ENCODE measurements at places on chromosomes 11 and 22. TPM values are rescaled to one million over a fixed set of nuclear protein-coding genes. Genes with fewer than 3 reads are reported as not detected.

The PGA5 gene
- not detected for total RNA-seq

The MGAT3 gene
- total RNA-seq = 1.1 TPM

The PARVB gene
- 28.3 TPM for total RNA-seq

The KCTD14 gene
- total RNA-seq = not detected

The XKR3 gene
- total RNA-seq = not detected

DNA sequence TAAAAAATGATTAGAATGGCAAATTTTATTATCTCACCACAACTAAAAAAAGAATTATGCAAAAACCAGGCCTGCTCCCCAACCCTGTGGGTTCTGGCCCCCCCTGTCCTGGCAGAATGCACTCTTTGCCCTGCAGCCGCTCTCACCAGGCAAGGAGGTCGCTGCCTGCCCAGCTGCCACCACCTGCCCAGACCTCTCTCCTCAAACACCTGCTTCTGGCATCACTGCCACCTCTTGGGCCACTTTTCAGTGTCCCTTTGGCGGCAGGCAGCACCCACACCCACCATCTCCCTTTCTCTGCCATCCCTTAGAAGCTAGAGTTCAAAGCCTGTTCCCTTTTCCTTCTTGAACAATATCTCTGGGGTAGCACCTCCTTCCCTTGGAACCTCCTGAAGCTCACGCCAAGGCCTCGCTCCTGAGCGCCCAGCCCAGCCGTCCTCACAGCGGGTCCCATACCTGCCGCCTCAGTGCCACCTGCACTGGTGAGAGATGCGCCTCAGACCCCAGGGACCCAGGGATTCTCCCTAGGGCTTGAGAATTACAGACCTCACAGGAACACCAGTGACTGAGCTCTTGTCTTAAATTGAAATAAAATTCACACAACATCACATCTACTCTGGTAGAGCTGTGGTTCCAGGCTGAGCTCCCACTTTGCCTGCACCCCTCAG, 44.6 kb downstream of the SGSM3 start:
- no peak for DNase-seq

- no peak for DNase-seq
Measured at GRCh38 chr11:74989260-74989638, 516 bp downstream of the NEU3 start.

GRCh38 chr22:31443516-31443915, 44.1 kb downstream of the DRG1 start:
- DNase-seq = no peak

- peak; percentile 23 for DNase-seq
Measured at GRCh38 chr11:100878474-100878873, 191.4 kb downstream of the ARHGAP42 start.

- peak; percentile 74 for DNase-seq
Measured at GRCh38 chr22:20885557-20886323, 26.9 kb downstream of the SNAP29 start.

GRCh38 chr11:18243783-18244362, 4.6 kb downstream of the SAA2 start:
- peak; percentile 77 for DNase-seq

- DNase-seq = peak; percentile 90
Measured at GRCh38 chr11:9575260-9576240, 2.1 kb downstream of the WEE1 start.

DNA sequence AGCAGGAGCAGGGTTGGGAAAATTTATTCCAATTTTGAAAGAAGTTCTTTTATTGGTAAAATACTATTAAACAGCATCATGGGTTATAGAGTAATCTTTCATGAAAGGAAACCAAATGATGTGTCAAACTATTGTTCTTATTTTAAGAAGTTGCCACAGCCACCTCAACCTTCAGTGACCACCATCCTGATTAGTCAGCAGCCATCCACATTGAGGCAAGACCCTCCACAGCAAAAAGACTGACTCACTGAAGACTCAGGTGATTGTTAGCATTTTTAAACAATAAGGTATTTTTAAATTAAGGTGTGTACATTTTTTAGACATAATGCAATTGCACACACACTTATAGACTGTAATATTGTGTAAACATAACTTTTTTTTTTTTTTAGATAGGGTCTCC, 3.7 kb upstream of the HEPHL1 start:
- no peak for DNase-seq

GRCh38 chr11:65857500-65857852, 504 bp downstream of the CFL1 start:
- no peak for DNase-seq

GRCh38 chr11:33723238-33723881, 12.9 kb downstream of the CD59 start:
- peak; percentile 60 for DNase-seq

DNA sequence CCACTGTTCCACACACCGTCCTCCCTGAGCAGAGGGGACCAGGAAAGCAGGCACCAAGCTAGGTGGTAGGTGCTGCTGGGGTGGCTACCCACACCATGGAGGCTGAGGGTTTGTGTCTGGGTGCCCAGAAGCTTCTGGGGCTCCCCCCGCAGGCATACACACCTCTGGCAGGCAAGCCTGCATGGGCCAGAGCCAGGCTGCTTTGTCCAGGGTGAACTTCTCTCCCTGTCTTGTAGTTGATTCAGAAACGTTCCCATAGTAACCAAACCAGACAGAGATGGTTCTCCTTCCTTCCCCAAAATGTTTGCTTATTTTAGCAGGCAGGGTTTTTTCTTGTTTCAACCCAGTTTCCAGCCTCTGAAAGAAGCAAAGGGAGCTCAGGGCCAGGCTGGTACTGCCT, 40.9 kb upstream of the SUSD2 start:
- DNase-seq = no peak

DNA sequence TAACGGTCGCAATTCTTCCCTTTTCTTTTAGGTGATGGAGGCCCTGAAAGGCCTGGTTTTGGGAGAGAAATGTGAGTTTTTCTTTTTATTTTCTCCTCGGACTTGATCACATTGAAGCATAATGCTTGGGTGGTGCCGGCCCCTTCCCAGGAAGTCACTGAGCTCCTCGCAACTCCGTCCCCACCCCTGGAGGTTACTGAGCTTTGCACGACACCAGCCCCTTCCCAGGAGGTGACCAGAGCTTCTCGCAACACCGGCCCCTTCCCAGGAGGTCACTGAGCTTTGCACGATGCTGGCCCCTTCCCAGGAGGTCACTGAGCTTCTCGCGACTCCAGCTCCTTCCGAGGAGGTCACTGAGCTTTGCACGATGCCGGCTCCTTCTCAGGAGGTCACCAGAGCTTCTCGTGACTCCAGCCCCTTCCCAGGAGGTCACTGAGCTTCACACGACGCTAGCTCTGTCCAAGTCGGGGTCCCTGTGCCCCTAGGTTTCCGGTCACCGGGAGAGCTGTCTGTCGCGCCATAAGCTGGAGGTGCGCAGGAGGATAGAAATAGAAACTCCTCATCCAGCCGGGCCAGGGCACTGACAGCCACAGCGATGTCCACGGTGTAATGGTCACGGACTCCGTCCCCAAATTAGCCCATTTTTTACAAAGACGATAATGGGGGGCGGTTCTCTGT, 586.4 kb downstream of the BRD1 start:
- DNase-seq = no peak

GRCh38 chr11:69823641-69824265, 4.5 kb upstream of the FGF3 start:
- no peak for DNase-seq

DNA sequence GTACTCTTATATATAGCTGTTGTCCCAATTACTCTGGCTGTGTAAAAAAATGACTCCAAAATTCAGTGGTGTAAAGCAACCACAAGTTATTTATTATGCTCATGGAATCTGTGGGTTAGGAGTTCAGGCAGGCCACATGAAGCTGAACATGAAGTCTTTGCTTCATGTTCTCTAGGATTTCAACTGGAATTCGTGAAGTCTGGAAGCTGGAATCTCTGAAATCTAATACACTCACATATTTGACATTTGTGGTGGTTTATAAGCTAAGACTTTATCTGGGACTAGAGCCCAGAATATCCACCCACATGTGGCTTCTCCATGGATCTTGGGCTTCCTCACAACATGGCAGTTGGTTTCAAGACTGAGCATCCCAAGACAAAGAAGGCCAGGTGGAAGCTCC, 430.6 kb downstream of the MIAT start:
- no peak for DNase-seq

GRCh38 chr11:62372871-62373270, 35.6 kb downstream of the ASRGL1 start:
- no peak for DNase-seq

DNA sequence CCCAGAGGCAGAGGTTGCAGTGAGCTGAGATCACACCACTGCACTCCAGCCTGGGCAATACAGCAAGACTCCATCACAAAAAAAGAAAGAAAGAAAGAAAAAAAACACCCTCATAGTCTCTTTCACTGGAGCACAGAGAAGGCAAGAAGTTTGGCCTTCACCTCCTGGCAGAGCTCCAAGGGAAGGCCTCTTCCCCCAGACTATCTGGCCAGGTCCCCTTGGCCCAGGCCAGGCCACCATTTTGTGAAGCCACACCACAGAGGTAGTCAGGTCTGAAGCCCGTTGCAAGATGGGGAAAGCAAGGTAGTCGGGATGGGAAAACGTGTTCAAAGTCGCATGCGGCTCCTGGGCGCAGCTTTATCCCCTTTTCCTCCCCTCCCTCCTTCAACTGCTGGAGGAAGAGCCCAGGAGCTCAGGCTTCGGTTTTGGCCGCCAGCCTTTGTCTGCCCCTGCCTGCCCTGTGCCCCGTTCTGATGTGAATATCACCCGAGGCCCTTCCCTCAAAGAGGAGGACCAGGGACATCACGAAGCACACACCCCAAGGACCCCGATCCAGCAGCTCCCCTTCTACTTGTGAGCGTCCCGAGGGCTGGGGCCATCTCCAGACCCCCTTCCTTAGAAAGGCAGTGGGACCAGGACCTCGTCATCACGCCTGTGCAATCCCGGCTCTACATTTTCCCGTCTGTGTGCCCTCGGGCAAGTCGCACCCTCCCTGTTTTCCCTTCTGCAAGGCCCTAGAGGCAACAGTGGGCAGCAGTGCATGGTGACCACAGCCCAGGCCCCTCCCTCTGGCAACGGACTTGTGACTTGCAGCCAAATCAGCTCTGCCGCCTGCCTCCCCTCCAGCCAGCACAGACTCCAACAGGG, 17.7 kb downstream of the CABP7 start:
- no peak for DNase-seq

DNA sequence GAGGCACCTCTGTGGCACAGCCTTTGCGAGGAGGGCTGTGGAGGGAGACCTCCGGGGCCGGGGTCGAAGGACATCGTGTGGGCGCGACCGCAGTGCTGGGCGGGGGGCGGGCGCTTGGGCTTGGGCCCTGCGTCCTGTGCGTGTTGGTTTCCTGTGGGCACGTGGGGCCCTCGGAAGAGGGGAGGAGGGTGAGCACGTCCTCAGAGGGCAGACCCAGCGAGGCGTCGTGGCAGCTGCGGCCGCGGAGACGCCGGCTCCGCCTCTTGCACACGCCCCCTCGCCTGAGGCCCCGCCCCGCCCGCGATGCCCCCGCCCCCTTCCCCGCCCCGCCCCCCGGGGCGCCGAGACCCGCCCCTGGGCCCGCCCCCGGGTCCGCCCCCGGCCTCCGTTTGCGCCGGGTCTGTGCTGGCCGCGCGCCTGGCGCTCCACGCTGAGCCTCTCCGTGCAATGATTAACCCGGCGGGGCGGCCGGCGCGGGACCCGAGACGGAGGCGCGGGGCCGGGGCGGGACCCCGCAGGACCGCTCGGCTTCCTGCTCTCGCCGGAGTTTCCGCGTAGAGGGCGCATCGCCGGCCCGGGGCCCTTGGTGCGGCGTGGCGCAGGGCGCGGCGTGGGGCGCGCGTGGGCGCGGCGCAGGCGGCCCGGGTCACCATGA, at the start of gene PRR5:
Gene PRR5 (plus strand): TSS at position 381 of the 655 bp plus-strand sequence. CDS start 271 bp downstream, at position 652.
- DNase-seq = peak; percentile 80

- DNase-seq = no peak
Measured at GRCh38 chr11:113564527-113565130, 89.4 kb upstream of the DRD2 start.

Data from H4 (cell line).